Testis (tissue), 5 donors: ENCODE measurements at places on chromosomes 1 and 21.

- no peak for DNase-seq
Observed at GRCh38 chr1:12232221-12232620, 2.4 kb downstream of the VPS13D start.

DNA sequence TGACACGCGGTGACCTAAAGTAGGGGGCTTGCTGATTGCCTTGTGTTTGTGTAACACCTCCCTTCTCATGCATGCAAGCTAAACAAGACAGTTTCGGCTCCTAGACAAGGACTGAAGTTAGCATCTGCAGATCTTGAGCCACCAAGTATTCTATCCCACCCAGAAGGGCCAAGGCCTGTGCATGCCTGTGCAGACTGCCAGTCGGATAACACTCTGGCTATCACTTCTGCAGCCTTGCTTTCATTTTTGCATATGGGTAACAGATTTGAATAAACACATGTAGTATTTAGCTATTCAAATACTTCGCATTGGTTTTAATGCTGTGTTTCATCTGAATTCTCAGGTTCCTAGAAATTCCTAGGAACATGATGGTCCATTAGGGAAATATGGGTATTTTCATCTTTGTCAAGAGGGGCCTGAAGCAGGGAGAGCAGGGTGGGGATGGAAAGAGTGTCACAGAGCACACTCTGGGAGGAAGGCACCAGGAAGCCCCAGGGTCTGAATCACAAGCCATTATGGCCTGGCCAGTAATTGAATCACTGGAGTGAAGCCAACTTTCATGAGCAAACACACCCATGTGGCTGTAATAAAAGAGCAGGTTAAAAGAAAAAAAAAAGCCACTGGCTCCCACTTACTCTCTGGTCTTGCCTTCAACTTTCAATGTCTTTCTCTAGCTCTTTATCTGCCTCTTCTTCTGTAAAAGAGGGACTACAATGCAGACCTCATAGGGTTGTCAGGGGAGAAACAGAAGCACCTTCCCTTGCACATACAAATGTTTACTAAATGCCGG lies 28.3 kb downstream of the GADD45A start:
- no peak for DNase-seq

- no peak for DNase-seq
Observed at GRCh38 chr1:155093911-155094621, 15.4 kb downstream of the EFNA3 start.

DNA sequence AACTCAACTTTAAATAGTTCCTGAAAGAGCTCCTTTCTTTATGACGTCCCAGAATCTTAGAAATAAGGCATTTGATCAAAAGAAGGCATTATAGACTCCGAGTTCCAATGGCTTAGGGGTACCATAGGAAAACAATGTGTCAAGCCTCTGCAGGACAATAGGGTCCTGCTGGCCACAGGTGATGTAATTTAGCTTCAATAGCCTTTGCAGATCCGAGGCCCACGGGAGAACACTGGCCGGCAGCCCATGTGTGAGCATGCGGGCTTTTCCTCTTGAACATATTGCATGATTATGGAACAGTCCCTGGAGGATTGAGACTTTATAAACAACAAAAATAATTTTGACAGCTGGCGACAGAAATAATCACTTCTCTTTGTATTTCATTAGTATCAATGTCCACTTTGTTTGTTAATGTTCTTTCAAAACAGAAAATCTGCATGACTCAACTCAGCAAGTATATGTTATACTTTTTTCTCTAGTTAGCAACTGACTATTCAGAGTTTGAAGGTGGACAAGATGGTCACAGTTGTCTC lies 49.0 kb upstream of the NR5A2 start:
- DNase-seq = no peak

DNA sequence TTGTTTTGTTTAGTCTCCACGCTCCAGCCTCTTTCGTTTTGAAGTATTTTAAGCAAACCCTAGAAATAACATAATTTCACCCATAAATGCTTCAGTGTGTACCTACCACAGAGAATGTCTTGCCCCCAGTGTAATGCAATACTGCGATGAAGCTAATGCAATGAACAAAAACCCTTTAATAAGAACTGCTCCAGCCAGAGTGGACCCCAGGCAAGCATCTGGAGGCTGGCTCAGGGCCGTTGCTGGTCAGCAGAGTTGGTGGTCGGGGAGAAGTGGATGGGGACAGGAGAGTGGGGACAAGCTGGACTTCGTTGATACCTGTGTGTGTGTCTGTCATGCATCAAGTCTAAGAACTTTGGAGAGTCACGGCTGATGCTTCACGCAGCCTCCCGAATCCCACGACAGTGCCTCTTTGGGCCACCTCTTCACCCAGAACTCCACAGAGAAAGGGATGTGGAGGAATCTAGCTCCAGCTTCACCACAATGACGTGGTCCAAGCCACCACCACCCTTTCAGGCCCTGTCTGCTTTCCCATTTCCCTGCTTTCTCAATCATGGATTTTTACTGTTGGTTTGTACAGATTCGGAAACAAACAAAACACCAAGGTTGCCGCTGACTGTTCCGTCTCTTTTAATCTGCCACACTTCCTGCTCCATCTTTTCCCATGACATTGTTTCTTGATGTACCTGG lies 108.6 kb upstream of the ERRFI1 start:
- no peak for DNase-seq

DNA sequence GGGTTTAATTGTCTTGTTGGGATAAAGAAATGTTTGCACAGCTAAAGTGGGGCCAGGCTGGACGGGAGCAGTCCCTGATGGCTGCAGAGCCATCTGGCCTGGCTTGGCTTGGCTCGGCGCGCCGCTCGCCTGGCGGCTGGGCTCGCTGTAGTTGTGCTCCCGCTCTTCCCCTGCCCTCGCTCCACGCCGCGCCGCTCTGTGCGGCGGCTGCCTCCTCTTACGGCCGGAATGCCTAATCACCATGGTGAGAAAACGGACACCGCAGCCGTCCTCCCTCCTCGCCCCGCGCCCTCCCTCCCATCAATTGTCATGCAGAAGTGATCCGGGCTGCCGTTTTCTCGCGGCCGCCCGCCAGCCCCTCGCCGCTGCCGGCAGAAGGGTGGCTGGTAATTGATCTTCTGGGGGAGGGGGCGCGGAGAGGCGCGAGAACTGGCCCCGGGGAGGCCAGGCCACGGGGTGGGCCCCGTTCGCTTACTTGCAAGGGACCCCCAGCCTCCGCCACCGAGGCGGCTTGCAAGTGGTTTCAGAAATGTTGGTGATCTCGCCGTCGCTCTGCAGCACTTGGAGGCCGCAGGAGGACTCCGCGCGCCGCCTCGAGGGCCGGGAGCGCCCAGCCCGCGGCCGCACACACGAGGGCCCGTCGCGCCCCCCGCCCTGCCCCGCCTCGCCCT lies 12.4 kb downstream of the RNF220 start:
- DNase-seq = peak; percentile 45

- no peak for DNase-seq
Observed at GRCh38 chr1:119010201-119010600, 22.1 kb upstream of the TBX15 start.

DNA sequence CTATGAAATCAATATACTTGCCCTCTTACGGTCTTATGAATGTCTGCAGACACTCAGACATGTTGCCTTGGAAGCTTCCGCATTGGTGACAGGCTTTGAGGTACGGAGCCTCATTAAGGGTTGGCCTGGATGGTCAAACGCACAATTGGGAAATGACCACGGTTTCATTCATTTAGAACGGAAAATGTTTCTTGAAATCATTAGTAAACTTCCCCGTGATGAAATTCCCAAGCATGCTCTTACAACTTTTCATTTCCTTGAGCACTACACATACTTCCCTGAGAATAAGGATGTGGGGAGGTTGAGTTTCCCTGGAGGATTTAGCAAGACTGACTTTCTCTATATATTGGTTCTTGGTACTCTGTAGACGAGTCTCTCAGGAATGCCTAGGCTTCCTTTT lies 146.3 kb downstream of the HLX start:
- no peak for DNase-seq

DNA sequence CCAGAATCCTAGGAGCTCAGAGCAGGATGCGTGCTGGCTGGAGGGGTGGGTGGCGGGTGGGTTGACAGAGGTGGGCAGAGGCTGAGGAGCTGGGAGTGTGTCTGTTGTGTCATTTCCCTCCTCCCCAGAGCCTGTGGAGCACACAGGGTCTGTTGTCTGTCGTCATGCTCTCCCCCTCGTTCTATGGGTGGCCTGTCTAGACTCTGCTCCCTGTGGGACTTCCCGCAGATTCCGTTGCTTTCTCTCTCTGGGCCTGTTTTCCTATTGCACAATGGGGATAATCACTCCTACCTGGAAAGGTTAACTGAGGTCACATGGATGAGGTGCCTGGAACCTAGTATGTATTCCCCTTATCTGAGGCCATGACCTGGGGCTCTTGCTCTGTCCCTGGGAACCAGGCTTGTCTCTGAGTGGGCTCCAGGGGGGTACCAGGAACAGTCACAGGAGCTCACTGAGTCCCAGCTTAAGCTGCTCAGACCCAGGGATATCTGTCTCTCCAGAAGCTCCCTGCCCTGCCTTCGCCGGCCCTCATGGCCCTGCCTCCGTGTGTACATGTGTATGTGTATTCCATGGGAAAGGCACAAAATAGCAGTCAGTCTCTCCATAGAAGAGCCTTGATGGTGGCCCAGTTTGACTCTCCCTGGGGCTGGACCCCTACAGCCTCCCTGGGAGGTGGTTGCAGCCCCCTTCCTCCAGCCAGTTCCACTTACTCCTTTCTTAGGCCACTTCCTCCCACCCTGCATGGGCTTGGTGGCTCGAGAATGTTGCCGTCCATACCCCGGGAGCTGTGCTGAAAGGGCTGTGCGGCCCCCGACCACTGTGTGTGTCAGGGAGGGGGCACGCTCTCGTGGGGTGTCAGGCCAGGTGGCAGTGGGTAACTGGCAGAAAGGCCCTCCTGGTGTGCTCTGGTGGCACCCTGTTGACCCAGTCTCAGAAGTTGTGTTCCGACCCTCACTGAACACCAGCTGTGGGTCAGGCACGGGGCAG lies 17.9 kb downstream of the PTPRF start:
- no peak for DNase-seq

DNA sequence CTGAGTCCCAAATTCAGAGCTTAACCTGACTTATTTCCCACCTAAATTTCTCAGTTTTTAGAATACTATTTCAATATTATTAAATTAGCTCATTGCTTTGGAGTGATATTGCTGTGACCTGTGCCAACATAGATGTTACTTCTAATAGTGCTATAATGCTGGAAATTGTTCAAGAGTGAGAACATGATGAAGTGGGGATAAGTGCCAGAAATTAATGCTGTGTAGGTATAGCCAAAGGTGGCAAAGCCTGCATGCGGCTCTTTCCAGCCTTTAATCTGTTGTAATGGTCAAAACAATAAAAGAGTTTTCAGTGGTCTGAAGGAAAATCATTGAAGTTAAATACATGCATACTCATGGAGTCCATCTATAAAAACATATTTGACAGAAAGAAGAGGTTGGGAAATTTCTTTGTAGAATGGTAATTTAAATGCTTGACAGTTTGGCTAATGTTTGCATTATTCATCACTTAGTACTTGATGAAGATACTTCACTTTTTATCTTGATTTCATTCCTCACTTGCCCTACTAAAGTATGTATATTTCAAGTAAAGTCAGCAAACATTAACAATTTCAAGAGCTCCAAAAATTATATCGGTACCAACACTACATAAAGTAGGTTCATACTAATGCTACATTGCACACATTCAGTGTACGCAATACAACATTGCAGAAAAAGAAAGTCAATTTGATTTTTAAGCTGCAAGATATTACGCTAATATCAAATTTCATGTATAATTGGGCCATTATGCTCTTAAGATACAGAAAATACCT lies 82.1 kb downstream of the OLFM3 start:
- DNase-seq = no peak

DNA sequence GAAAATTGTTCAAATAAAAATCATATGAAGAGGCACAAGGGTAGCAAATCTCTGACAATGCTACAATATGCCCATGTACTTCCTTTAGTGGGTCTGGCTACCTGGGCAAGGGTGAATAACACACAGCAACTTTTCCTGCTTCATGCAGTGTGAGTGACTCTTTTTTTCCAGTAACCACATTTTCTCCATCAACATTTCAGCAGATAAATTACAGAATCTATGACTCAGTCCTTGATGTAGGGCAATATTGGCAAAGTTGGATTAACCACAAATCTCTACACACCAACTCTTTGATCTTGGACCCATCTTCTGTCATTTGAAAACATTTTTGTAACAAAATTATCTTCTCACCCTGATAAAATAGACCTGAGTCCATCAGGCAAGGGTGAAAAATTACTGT lies 31.7 kb downstream of the ERICH3 start:
- no peak for DNase-seq

DNA sequence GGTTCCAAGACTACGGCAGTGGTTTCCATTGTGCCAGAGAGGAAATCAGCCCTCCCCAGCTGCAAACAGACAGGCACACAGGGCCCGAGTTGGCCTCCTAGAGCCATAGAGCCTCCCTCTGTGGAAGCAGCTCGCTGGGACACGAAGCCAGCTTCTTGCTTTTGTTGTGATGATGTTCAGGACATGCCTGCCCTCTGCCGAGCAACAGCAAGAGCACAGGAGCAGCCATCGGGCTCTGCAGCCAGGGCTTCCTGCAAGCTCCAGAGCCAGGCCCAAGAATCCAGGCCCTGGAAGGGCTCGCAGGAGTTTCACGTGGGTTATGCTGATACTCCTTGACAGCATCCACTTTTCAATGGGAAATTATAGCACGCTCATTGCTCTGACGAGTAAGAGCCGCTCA lies 18.5 kb downstream of the NPHP4 start:
- no peak for DNase-seq

DNA sequence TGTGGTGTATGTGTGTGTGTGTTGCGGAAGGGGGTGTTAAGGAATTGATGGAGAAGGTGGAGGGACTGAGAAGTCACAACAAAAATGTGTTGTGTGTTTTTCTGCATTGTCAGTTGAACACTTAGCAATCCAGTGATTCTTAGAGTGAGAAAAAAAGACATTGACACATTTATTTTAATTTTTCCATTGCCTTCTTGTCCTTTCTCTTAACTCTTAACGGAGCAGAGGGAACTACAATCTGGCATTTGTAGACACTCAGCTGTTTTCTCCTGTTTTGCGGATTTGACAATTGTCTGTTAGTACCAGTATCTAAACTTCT lies 725 bp downstream of the C1orf53 start:
- no peak for DNase-seq

DNA sequence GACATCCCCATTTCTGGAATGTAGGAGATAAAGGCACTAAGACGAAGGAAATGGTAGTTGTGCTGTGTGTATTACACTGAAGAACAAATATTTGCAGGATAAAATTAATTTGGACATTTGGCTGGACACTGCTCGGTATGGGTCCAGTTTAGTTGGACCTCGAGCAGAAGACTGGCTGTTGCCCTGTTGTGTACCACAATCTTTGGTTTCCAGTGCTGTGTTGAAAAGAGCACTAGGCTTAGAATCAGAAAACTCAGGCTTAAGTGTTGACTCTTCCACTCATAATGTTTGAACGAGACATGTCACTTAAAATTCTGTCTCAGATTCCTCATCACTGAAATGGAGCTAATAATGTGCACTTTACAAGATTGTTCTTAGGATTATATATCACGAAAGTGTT lies 1.2 kb upstream of the ARPC5 start:
- no peak for DNase-seq
